Smooth muscle cell of the umbilical artery (primary cell): ENCODE measurements at places on chromosomes 13 and 19. TPM values are rescaled to one million over a fixed set of nuclear protein-coding genes. Genes with fewer than 3 reads are reported as not detected.

The FBN3 gene
- total RNA-seq, result not detected in 2 replicates

The CCNA1 gene
- total RNA-seq, result 1.2 and 6.5 TPM in 2 replicates

The ZNF649 gene
- total RNA-seq, result 8.9 and 9.7 TPM in 2 replicates

The IGFL3 gene
- 0.55 and 2.4 TPM in 2 replicates for total RNA-seq

The ZNF414 gene
- 7.6 and 9.5 TPM in 2 replicates for total RNA-seq

The PCP2 gene
- not detected in 2 replicates for total RNA-seq

The DZIP1 gene
- total RNA-seq, result 45.7 and 62.4 TPM in 2 replicates

The PTH2 gene
- not detected in 2 replicates for total RNA-seq

The IGLON5 gene
- 0.05 TPM in 1 of 2 replicates, not detected in the other for total RNA-seq

The DAND5 gene
- total RNA-seq, result not detected in 2 replicates

The KIR2DL4 gene
- not detected in 2 replicates for total RNA-seq

The IGSF23 gene
- not detected in 2 replicates for total RNA-seq

The CEACAM16 gene
- not detected in 2 replicates for total RNA-seq

The EHD2 gene
- 93.2 and 238 TPM in 2 replicates for total RNA-seq

The IL12RB1 gene
- under 0.01 and 0.09 TPM in 2 replicates for total RNA-seq

The PTGER1 gene
- 1.2 and 5.6 TPM in 2 replicates for total RNA-seq
